ENCODE measurements at places on chromosomes 2 and 18. TPM values are rescaled to one million over a fixed set of nuclear protein-coding genes. Genes with fewer than 3 reads are reported as not detected.

SERPINB3 gene
- not detected for total RNA-seq

HOXD8 gene
- total RNA-seq, result 22.0 TPM

LIMS3 gene
- 0.23 TPM for total RNA-seq

GRCh38 chr2:164473021-164473420 lies 148.3 kb downstream of the GRB14 start:
- DNase-seq, result no peak

DNA sequence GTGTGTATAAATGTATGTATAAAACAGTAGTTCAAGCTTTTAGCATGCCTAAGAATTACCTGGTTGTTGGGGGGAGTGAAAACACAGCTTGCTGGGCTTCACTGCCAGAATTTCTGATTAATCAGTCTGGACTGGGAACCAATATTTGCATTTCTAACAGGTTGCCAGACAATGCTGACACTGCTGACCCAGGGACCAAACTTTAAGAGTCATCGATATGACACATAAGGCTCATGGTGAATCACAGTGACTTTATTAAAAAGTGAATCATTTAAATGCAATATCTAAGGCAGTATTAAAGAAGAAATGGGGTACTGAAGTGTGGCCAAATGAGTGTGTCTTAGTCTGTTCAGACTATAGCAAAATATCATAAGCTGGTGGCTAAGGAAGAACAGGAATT lies 195.9 kb upstream of the DTNA start:
- DNase-seq, result no peak

- no peak for DNase-seq
Observed at GRCh38 chr2:119384971-119385370, 18.2 kb downstream of the DBI start.

DNA sequence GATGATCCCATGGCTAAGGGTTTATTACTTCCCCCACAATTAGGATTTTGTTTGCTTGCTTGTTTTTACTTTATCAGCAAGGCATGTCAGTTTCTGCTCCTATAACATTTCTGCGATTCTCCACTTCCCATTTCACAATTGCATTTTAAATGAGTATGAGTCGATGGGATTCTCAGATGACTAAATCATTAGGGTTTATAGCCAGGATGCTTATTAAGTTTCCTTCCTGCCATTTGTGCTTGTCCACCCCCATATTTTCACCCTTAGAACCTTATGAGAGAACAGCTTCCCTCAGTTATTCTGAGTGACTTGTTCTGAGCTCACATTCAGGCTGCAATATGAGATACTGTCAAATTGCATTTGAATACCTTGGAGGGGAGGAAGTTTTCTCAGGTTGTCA lies 37.9 kb upstream of the C1GALT1C1L start:
- DNase-seq, result no peak

Measured in Caki2 (cell line).